Activated gamma-delta T cell treated with Interleukin-2 at 50 U/mL for 16 hours (primary cell): ENCODE measurements at places on chromosomes 16 and 17.
A peak's percentile ranks its signal among the peaks of the same experiment; 100 is the strongest.

GRCh38 chr17:14297161-14297851 is 3.6 kb upstream of the HS3ST3B1 start:
- DNase-seq = peak; percentile 35

GRCh38 chr16:73066927-73067670 is 19.2 kb upstream of the ZFHX3 start:
- no peak for DNase-seq

DNA sequence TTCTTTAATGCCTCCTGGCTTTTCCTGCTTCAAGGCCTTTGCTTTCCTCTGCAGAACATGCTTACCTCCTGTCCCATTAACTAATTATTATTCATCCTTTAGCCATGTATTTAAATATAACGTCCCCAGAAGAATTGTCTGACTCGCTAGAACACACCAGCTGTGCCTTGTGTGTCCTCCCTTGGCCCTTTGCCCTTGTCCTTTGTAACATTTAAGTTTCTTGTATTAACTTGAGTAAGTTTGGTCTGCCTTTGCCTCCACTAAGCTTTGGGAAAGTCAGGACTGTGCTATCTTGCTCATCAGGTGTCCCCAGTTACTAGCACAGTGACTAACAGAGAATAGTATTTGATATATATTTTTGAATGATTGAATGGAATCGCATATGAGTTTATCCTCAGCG is 29.6 kb upstream of the ABCA9 start:
- DNase-seq = no peak

DNA sequence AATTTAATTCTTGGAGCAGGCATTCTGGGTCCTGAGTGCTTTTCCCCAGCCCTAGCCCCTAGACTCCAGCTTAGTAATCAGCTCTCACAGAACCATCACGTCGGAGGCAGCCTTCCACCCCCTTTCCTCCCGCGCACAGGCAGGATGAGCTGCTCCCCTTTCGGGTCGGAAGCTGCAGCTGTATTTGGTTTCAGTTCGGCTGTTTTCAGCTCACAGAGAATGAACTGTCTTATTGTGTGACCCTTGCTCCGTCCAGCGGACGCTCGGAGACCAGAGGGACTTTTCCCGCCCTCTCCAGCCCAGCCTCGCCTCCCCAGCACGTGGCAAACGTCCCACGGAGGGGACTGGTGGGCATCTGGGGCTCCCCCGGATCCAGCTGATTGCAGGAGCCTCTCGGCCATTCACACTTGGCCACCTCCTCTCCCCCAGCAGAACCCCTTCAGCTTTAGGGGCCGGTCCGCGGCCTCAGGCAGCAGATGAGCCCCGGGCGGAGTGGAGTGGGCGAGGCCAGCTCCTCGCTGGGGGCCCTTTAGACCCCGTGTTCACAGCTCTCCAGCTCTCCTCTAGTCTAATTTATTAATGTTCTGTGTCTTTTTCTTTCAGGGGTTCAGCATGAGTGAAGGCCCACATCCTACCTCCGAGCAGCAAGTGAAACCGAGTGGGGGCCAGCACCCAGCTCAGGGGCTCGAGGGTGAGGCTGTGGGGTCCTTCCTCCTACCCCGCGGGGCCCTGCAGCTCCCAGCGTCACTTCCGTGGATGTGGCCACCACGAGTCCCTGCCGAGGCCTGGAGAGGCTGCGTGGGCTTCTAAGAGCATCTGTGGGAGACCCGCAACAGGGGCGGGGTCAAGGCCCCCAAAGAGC is 863 bp upstream of the UTS2R start:
- DNase-seq = no peak

DNA sequence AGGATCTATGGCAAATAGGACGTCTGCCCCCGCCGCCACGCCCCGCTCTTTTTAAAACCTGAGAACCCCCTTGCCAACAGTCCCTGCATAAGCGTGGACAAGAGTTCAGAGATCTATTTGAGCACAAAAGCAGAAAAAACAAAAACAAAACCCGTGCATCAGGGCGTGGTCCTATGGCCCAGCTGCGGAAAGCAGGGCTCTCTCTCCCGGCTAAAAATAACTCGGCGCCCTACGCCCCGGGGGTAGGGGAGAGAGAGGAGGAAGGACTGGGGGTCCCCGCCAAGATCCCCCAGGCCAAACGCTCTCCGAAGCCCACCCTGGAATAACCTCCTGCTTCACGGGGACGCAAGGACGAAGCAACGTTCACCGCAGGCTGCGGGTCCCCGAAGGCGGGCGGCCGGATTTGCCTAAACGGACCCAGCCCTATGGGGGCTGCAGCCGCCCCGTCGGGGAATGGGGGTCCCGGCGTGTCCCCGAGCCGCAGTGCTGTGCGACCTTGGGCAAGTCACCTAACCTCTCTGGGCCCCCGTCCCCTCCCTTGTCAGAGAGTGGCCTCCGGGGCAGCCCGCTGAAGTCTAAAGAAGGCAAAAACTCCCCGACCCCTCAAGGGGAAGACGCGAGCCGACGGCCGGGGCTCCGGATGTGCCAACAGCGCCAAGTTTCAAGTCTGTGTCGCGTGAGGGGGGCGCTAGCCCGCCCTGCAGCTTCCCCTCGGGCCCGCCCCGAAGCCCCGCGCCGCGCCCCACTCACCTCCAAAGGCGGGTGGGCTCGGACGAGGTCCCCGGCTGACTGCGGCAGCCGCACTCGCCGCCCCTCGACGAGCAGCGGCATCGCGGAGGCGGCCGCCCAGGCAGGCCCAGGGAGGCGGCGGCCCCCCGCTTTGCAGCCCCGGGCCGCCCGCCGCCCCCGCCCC is 477 bp downstream of the NTAN1 start:
- DNase-seq = peak; percentile 73

DNA sequence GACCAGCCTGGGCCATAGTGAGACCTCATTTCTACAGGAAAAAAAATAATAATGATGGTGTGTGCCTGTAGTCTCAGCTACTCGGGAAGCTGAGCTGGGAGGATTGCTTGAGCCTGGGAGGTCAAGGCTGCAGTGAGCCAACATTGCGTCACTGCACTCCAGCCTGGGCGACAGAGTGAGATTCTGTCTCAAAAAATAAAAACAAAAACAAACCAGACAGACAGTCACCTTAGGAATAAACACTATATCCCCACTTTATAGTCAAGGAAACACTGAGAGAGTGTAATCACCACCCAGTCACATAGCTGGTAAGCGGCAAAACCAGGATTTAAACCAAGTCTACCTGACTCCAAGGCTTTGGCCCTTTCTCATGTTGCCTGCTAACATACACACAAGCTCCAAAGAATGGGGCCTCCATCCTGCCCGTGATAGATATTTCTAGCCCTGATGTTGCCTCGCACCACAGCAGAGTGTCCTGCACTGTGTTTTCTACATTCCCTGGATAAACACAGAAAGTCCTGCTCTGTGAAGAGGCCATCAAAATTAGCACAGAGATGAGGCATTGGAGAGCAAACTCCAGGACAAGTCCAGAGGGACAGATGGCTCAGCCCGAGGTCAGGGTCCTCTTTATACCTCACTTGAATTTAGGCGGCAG is 66.1 kb upstream of the SMURF2 start:
- no peak for DNase-seq

GRCh38 chr17:263271-263670 is 81.8 kb upstream of the DOC2B start:
- DNase-seq = no peak

- DNase-seq = peak; percentile 92
These were observed at the start of gene PFN1 for GRCh38 chr17:4948166-4948930. PFN1 (minus strand) TSS chr17:4948530; CDS start chr17:4948394, 136 bp downstream.

GRCh38 chr16:10616756-10617640 is 36.6 kb upstream of the EMP2 start:
- DNase-seq = no peak

GRCh38 chr16:17224879-17225281 is 245.9 kb downstream of the XYLT1 start:
- peak; percentile 21 for DNase-seq

DNA sequence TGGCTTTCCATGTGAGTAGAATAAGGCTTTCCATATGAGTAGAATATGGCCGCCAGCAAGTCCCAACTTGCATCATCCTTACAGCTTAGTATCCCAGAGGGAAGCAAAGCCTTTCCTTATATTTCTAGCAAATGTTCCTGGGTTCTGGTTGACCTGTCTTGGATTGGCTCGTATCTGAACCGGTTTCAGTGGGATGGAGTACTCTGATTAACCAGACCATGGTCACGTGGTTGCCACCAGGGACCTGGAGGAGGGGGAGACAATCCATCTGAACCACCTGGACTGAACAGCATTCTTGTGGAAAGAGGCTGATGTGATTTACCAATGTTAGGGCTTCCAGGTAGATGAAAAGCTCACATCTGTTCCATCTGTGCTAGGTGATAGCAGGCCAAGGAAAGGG is 89.0 kb downstream of the SHISA6 start:
- no peak for DNase-seq

- DNase-seq = no peak
These were observed 9.3 kb upstream of the USP7 start for GRCh38 chr16:8972843-8973586.

DNA sequence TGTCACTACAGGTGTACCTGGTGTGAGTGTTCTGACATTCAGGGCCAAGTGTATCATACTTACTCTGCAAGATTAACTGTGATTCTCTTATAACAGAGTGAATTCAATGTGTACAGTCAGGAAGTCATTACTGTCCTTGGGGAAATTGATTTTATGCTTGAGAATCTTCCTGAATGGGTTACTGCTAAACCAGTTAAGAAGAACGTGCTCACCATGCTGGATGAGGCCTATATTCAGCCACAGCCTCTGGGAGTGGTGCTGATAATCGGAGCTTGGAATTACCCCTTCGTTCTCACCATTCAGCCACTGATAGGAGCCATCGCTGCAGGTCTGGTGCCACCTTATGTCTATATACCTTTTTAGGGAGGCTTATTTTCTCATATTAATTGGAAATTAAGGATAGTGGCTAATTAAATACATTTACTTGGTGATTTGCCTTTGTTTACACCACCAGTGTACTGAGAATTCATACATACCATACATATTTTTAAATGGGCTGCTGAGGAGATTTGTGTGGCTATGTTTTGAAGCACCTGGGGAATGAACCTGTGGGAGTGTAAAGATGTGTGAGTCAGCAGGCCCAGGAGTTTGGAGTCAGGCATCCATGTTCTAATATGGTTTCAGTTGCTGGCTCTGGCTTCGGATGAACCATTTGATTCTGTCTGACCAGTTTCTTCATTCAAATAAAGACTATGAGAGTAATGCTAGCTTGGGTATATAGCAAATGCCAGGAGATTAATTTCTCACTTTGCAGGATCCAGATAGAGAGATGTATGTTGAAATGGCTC is 3.1 kb downstream of the ALDH3A2 start:
- no peak for DNase-seq

DNA sequence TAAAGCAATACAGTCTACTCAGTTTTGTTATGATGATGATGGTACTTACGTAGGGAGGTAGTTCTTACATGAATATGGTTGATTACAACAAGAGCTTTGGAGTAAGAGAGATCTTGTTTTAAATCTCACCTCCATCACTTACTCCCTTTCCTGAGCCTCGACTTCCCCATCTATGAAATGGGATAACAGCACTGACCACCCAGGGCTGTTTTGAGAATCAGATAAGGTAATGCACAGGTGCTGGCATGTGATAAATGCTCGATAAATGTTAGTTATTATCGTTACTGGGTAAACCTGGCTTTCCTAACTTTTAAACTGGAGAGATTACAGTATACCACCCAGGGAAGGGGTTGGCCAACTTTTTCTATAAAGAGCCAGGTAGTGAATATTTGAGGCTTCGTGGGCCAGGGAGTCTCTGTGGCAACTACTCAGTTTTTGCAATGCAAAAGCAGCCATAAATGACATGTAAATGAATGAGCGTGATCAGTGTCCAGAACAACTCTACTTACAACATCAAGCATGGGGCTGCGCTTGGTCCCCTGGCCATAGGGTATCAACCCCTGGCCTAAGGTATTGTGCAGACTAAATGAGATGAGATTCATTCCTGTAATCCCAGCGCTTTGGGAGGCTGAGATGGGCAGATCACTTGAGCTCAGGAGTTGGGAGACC is 73.7 kb downstream of the BMERB1 start:
- no peak for DNase-seq

DNA sequence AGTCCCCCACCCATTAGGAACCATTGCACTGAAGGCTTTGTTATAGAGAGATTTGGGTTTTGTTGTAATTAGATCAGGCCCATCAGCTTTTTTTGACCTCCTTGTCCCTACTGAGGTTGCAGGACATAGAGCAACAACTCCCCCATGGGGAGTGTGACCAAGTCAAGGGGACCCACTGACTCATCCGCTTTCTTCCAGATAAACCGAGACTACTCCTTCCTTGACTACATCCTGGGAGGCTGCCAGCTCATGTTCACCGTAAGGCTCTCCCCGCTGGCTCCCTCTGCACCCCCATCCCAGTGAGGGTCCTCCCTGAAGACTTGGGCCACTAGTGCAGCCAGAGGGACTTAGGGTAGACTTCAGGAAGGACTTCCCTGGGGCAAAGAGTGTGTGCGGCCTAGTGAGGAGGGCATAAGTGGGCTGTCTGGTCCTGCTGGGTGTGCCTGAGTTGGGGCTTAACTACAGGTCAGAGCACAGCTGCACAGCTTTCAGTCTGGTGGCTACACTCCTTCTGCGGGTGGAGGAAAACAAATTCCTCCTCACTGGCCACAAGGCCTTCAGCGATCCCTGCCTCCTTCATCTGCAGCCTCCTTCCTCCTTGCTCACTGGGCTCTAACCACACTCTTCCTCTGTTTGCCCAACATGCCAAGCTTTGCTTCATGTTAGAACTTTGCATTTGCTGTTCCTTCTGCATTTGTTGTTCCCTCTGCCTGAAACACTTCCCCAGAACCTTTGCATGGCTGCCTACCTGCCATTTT is 31.0 kb downstream of the CPNE2 start:
- no peak for DNase-seq

DNA sequence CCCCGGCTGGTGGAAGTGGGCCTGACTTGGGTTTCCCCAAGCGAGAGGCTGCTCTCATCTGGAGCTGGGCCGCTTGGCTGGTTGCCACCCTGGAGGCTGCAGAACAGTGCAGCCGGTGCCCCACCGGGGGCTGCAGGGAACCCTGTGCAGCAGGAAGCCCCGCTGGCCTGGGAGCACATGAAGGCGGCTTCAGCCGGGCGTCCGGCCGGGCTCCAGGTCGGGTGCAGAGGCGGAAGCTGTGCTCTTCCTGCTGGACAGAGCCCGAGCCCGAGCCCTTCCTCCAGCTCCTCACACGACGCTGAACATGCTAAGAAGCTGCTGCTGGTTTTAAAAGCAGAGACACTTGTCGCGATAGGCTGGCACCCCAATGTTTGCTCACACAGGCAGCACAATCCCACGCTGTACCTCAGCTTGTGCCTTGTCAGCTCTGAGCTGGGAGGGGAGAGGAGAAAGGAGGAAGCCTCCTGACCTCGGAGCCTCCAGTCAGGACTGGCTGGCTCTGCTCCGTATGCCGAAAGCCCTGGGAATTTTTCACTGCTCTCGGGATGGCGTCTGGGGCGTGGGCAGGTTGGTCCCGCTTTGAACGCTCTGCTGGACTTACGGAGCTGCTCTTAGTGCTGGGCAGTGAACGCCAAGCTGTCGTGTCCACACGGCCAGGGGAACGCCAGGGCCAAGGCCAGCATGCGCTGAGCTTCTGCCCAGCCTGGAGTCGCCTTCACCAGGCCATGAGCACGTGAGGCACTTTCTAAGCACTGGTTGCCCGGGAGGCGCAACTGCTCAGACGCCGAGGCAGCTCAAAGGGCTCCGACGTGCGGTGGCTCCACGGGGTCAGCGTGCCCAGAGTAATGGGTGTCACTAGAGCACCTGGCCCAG is 8.8 kb downstream of the CDK5R1 start:
- DNase-seq = no peak
